ENCODE measurements at places on chromosomes 4 and X.

DNA sequence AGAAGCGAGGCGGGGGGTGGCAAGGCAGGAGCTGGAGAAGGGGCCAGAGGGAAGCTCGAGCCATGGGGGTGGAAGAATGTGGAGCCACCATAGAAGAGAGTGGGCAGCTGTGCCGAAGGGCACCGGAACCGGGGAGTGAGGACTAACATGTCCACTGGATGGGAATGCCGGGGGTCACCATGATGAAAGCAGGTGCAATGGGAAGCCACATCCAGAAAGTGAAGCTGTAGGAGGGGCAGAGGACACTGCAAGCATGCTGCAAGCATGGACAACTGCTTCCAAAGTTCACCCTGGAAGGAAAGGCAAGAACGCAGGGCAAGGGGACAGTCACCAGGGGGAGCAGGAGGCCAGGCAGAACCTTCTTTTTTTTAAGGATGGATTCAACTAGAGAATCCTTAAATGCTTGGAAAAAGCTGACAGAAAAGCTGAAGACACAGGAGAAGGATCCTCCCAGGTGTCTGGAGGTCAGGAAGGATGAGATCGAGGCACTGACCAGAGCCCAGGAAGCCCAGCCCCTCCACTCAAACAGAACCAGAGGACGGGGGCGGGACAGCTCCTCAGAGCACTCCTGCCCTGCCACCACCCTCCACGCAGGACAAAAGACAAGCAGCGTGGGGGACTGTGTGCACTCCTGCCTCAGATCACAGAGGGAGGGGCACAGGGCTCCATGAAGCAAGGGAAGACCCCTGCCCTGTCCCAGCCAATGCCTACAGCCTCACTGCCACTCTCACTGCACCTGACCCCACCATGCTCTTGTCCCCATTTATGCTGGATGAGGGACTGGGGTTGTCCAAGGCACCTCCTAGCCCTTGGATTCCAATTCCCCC, 169.2 kb downstream of the AFAP1 start:
- DNase-seq, result no peak

DNA sequence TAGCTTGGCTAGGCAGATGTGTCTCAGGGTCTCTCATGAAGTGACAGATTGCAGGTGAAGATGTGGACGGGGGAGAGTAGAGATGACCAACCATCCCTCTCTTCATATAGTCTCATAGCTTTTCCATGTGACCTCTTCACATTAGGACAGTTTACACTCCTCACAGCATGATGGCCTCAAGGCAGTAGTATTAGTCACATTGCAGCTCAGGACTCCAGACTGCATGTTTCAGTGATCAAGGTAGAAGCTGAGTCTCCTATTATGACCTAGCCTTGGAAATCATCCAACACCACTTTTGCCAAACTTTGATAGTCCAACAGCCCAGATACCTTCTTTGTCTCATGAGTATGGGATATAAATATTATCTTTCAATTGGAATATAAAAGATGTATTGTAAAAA, 147.7 kb downstream of the GASK1B start:
- DNase-seq, result no peak

DNA sequence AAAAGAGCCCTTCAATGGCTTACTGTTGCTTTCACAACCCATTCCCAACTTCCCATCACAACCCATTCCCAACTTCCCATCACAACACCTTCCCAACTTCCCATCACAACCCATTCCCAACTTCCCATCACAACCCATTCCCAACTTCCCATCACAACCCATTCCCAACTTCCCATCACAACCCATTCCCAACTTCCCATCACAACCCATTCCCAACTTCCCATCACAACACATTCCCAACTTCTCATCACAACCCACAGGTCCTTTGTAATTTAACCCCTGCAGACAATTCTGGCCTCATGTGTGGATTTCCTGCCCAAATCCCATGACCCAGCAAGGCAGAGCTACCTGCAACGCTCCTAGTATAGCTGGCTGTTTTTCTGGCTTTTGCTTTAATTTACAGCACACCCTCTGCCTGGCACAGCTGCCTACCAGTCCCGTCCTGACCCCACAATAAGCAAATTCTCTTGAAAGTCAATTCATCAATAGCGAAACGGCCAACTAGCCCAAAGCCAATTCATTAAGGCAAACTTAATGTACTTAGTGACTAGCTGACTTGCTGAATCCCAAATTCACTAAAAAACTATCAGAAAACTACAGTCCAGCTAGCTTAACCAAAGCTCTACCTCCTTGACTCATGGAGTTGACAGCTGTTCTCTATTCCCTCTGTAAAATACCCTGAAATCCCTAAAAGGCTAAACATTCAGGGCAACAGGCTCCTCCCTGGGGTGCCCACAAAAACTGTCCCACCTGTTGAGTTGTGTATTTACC, 75.6 kb downstream of the AFAP1 start:
- no peak for DNase-seq

DNA sequence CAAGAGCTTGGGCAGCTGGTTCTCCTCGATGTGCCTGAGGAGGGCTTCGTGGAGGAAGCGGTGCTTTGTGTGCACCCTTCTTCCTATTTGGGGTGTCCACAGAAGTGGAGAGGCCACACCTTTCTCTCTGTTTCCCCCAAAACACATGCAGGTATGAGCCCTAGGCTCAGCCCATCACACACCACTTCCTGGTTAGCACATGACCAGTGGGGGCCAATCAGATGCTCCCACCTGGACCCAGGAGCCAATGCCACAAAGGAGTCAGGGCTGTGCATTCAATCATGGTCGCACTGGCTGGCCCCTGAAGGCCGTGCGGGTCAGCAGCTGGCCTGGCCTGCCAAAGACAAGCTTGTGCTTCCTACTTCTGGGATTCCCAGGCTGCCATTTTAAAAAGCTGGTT, 51.4 kb downstream of the PPP2R2C start:
- DNase-seq, result no peak

- no peak for DNase-seq
These were observed 4.0 kb upstream of the TMEM156 start for GRCh38 chr4:39036172-39036571.

- no peak for DNase-seq
These were observed 101.2 kb downstream of the ZNF674 start for GRCh38 chrX:46444011-46444410.

GRCh38 chr4:186948361-186949242, 224.9 kb upstream of the FAT1 start:
- DNase-seq, result no peak
